CD4-positive, alpha-beta T cell treated with Interleukin-4 for 4 hours (primary cell): ENCODE measurements at places on chromosomes 12 and 14.
A peak's percentile ranks its signal among the peaks of the same experiment; 100 is the strongest.

- no peak for DNase-seq
These were observed 87.2 kb downstream of the C12orf75 start for GRCh38 chr12:105417732-105418131.

GRCh38 chr14:61476754-61477410 lies 155.5 kb downstream of the PRKCH start:
- DNase-seq: peak; percentile 91

DNA sequence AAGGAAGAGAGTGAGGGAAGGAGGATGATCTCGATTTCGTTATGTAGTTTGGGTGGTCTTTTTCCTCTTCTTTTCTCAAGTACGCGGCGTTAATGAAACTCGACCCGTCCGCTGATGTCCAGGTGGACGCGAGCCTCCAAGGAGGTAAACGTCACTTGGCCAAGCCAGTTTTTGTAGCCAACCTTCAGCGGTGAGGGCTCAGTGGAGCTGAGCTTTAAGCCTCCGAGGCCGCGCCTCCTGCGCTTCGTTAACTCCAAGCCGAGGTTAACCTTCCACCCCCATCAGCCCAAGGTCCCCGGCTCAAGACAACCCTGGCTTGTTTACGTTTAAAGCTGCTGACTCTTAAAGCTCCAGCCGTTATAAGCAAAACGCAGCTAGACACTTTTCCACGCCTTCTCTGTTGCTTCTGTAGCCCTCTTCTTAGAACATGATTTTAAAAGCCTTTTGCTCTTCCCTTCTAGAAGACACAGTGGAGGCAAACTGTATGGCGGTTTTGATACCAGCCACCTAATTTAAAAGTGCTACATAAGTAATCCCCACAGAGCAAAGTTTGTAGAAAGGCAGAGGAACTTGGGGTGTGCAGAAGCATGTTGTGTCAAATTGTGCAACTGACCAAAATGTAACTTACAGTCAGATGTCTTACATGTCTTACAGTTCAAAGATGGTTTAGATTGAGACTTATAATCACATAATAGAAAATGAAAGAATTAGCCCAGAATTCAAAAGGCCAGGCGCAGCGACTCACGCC lies 923 bp upstream of the ITPR2 start:
- DNase-seq: peak; percentile 17

DNA sequence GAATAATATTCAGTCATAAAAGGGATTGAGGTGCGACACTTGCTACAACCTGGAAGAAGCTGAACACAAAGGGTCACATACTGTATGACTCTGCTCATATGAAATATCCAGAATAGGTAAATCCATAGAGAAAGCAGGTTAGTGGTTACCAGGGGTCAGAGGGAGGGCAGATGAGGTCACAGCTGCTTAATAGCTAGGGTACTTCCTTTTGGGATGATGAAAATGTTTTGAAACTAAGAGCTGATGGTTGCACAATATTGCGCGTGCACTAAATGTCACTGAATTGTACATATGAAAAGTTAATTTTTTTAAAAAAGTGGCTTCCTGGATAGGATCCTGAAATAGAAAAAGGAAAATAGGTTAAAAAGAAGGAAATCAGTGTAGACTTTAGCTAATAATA lies 23.8 kb downstream of the NEUROD4 start:
- no peak for DNase-seq

GRCh38 chr14:31255286-31255685 lies 47.7 kb upstream of the HECTD1 start:
- no peak for DNase-seq

DNA sequence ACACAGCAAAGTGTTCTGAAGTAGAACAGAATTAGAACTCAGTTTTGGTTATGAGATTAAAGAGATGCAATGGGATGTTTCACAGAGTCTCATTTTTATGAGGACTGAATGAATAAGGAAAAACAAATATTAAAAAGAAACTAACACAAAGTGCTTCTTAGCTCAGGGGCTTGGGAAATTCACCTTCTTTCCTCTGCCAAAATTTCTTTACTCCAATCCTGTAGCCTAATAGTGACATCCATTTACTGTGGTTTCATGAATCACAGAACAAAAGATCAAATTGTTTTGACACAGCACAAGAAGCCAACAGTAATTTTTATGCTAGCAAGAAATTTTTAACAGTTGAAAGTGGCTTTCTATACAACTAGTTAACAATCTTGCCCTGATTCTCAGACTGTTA lies 37.7 kb downstream of the AREL1 start:
- no peak for DNase-seq

DNA sequence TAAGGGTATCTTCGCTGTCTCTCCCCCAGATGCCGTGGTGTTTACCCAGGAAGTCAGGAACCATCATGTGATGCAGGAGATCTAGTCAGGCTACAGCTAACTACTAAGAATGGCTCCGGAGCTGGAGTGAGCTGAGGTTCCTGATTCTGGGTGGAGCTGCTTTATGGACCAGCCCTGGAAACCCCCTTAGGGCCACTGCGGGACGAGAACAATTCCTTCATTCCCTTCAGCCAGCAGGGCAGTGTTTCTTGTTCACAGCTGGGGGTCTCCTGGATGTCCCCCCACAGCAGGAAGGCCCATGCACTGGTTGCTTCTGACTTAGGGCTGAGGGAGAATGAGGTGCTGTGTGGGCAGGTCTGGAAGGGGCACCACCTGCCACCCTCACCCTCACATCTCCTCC lies 199.3 kb downstream of the ADGRD1 start:
- DNase-seq: no peak

DNA sequence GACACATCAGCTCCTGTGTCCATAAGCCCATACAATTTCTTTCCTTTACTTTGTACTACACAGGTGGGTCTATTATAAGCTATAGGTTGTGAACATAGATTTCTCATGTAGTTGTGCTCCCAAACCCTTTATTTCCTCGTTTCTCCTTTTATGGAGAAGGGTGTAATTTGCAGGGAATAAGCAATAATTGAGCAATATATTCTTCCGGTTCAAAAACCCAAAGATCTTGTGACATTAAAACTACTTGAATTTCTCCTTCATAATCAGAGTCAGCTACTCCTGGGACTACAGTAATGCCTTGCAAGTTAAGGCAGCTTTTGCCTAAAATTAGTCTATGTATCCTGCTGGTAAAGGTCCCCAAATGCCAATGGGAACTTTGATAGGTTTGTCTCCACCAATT lies 19.1 kb upstream of the MAPKAPK5 start:
- no peak for DNase-seq

- DNase-seq: no peak
These were observed 258.9 kb downstream of the VRK1 start for GRCh38 chr14:97056086-97056485.

DNA sequence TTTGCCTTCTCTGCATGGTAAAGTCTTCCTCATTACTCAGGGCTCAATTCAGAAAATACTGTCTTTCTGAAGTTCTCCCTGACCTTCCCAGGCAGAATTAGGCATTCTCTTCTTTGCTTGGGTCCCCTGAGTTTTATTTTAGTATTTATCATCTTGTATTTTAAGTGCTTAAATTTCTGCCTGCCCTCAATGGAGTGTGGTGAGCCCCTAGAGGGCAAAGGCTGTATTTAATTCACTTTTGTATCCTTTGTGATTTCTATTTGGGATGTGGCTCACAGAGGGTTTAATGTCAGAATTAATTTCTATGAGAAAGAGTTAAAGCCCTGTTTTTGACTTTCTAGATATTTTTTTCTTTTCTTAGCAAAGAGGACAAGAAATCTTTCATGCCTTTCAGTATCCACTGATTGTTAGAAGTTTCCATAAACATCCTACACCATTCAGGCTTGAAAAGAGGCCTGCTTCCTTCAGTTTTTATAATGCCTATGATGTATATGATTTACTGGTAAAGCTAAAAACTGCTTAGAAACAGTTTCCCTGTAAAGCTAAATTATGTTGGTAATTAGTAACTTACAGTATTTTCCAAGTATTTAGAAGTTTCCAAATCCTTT lies 55.6 kb upstream of the PTPRB start:
- no peak for DNase-seq

GRCh38 chr12:116455540-116456329 lies 103.4 kb upstream of the MAP1LC3B2 start:
- no peak for DNase-seq

GRCh38 chr14:90560558-90560957 lies 163.7 kb downstream of the CALM1 start:
- DNase-seq: no peak

GRCh38 chr14:77707355-77707723 lies 484 bp downstream of the ALKBH1 start:
- DNase-seq: no peak

DNA sequence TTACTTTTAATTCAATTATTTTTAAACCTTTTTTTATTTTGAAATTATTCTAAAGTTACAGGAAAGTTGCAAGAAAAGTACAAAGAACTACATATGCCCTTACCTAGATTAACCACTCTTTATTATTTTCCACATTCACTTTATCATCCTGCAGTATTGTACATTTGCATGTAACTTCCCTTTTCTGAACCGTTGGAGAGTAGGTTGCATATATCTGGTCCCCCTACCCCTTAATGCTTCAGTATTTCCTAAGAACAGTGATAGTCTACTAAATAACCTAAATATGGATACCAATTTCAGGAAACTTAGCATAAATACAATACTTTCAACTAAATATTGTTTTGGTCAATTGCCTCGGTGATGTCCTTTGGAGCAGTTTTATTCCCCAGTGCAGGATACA lies 15.0 kb downstream of the G2E3 start:
- DNase-seq: no peak

DNA sequence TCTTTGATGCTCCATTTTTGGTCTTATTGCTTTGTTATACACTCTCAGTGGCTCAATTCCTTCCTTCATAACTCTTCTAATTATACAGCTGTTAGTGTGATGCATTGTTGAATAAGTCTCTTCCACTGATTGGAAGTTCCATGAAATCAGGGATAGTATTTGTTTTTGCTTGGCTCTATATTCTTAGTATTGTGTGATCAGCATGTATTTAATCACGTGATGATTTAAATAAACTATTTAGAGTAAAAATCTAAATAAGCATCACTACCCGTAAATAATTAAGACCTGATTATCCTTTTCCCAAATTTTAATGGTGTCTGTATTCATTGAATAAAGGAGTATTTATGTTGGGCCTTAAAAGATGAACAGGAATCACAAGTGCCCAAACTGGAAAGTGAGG lies 355.7 kb downstream of the NPAS3 start:
- no peak for DNase-seq

DNA sequence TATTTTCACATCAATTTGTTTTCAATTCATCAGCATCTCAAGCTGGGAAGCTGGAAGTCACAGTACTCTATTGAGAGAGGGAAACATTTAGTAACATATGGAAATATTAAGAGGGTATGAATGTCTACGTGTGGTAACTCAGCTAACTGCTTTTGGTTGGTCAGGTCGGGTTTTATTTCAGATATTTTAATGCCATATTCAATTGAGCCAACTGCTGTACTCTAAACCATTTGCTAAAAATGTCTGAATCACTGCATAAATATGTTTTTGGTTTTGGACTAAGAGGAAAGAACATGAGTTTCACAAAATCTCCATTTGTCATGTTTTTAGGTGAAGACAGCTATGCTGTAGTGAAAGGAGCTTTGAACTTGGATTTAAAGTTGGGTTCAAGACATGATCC lies 18.9 kb upstream of the PPFIBP1 start:
- DNase-seq: no peak

GRCh38 chr14:58467575-58467974 lies 40.1 kb downstream of the KIAA0586 start:
- no peak for DNase-seq

GRCh38 chr12:28802706-28803438 lies 346.2 kb upstream of the FAR2 start:
- no peak for DNase-seq

DNA sequence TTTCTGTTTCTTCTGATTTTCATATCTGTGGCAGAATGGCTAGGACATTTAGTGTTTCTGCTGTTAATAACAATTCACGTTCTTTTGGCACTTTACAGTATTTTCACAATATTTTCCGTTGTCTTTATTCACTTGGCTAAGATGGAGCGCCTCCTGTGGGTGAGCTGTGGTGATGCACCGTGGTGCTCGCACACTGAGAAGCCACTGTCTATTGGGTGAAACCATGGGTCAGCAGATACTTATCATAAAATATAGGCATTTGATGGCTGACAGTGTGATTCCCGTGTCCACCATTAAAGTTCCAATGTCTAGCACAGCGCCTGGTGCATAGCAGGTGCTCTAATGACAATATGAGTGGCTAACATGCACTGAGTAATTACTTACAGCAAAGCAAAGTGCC lies 141.8 kb downstream of the VRK1 start:
- DNase-seq: no peak

- DNase-seq: peak; percentile 15
These were observed 250.2 kb upstream of the GRIP1 start for GRCh38 chr12:66929121-66929520.

DNA sequence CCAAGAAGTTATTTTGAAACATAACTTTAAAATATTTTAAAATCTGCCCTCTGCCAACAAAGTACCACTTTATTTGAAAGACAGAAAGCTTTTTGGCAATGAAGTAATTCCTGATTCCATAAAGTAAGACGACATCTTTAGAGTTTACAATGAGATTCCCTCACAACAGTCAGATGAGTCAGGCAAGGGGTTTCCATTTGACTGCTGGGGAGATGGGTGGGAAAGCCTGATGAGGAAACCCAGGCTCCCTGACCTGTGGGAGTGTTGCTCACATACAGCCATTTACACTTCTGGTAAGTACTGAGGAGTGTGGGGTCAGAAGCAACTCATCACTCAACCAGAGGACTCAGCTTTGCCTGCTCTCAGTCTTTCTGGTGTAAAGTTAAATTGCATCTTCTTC lies 10.2 kb downstream of the KITLG start:
- no peak for DNase-seq
